Activated CD4-positive, alpha-beta T cell treated with anti-CD3 and anti-CD28 coated beads, Interleukin-2, amount 50 U/mL, for 4 hours (primary cell): ENCODE measurements at places on chromosomes 1 and 21.
A peak's percentile ranks its signal among the peaks of the same experiment; 100 is the strongest.

- DNase-seq = no peak
Observed at GRCh38 chr1:51717842-51718241, 101.0 kb downstream of the OSBPL9 start.

DNA sequence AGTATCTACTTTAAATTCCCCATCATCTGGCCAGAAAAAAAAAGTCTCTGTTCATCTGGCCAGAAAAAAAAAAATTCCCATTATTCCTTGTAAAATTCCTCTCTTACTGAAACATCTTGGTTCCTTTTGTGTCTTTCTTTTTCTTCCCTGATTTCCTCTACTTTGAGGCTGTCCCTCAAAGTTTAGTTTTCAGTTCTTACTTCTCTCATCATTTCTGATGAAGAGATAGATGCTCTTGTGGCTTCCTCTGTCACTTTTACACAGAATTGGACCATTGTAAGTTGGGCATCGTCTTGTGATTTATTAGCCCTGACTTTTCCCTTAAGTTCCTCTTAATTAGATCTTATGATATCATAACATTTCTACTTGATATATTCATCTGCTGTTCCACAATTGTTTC, 6.5 kb downstream of the SOAT1 start:
- no peak for DNase-seq

DNA sequence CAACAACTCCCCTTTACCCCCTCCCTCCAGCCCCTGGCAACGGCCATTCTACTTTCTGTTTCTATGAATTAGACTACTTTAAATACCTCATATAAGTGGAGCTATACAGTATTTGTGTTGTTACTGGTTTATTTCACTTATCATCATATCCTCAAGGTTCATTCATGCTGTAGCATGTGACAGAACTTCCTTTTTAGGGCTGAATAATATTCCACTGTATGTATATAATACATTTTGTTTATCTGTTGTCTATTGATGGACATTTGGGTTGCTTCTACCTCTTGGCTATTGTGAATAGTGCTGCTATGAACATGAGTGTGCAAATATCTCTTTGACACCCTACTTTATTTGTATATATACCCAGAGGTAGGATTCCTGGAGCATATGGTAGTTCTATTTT, 2.2 kb downstream of the NHLH1 start:
- no peak for DNase-seq

DNA sequence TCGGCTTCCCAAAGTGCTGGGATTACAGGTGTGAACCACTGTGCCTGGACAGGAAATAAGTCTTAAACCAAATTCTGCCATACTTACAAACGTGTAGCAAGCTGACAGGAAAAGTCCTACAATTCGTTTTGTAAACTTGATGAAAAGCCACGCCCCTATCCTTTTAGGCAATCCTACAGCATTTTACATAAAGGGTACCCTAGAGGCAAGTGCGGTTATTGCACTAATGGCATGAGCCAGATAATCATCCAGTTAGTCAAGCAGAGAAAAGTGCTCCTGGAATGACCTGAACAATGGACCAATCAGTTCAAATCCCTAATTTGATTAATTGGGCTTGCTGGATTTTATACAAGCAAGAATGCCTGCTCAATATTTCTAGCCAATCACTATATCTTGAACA, 338.2 kb downstream of the KIF26B start:
- no peak for DNase-seq

DNA sequence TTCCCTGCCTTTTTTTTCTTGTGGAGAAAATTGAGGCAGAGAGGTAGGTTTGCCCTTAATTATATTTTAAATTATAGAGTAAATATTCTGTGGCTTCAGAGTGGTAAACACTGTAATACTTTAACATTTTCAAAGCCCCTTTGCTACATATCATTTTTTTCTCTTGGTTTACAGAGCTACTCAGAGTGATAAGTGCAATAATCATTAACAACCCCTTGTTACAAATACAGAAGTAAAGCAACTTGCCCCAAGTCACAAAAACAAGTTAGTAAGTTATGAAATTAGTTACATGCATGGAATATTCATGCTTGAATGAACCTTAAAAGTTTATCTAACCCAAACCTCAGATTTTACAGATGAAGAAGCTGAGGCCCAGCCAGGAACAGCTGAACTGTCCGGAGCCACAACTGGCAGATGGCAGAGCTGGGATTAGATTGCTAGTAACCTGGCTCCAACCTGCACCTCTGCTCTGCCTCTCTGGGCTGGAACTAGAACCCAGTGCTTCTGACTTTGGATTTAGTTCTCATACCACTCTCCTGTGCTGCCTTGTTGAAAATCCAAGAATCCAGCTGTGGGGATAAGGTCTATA, 48.7 kb downstream of the TNN start:
- no peak for DNase-seq

GRCh38 chr1:171743081-171743870, 1.4 kb upstream of the VAMP4 start:
- peak; percentile 8 for DNase-seq

DNA sequence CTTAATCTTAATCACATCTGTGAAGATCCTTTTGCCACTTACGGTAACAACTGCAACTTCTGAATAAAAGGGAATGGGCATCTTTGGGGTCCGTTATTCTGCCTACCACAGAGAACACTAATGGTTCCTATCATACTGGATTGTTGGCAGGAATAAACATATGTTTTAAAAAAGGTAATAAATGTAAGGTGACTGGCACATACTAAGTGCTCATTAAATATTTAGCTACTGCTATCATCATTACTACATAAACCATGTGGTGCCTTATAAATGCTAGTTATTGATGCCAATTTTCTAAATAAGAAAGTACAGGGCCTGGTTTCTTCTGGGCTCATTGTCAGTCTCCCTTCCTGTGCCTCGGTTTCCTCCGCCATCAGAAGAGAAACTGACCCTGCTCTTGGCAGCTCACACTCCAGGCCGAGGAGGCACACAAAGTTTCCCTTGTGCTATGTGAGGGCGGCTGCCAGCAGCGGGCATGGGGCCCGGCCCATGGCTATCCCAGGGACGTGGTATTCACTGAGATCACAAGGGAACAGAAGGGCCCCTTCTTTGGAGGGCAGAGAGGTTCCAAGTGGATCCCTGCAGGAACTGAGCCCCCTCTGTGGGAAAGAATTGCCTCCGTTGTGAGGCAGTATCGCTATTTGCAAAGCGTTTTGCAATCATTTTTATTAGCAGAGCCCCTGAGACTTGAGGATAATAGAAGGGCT, 26.2 kb downstream of the NAV1 start:
- no peak for DNase-seq

DNA sequence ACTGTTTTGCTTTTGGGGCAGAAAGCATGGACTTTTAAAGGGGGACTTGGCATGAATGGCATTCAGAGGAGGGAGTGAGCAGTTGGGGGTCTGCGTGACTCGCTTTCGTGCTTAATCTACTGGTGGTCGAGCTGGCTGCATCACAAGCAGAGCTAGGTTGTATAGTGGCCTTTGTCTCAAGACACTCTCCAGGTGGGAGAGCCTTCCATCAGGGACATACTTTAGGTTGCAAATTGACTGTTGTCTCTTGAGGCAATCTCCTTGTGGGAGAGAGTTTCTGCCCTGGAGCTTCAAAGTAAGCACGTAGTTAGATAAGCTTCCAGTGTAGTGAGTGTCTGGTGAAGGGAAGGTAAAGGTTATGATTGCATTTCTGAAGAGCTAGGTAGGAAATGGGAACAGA, 93.9 kb downstream of the C1orf21 start:
- DNase-seq = no peak
